ENCODE measurements at places on chromosomes 11 and 22. TPM values are rescaled to one million over a fixed set of nuclear protein-coding genes. Genes with fewer than 3 reads are reported as not detected.
A peak's percentile ranks its signal among the peaks of the same experiment; 100 is the strongest.

Gene PNPLA5
- not detected for total RNA-seq

Gene TYMP
- total RNA-seq = 163 TPM

DNA sequence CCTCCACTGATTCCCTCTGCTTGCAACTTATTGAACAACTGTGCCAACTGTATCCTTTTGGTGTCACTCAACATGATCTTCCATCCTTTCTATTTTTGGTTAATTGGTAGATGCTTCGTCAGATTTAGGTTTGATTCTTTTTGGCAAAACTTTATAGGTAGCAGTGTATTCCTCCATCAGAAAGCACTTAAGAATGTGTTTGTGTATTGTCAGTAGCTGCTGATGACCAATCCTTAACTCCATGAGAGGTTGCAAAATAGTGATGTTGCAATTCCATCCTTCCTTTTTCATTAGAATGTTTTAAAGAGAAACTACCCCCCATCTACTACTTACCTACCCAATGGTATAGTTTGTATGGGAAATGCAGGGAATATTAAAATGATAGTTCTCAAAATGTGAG, 22.1 kb downstream of the FAM76B start:
- DNase-seq = no peak
- H3K27me3 ChIP-seq = no peaks in the 10 kb centered on the region
- no peaks in the 10 kb centered on the region for H3K4me1 ChIP-seq
- no peak overlapping the region for H3K4me3 ChIP-seq
- no peak overlapping the region for H3K27ac ChIP-seq

GRCh38 chr11:15199693-15200092, 85.0 kb downstream of the INSC start:
- H3K36me3 ChIP-seq = no peaks in the 10 kb centered on the region
- peak overlapping the region; percentile 18 for H3K27ac ChIP-seq

GRCh38 chr11:119903389-119903788, 174.4 kb upstream of the NECTIN1 start:
- H3K4me1 ChIP-seq = peaks cover 4% of the 10 kb centered on the region
- H3K36me3 ChIP-seq = no peaks in the 10 kb centered on the region
- no peaks in the 10 kb centered on the region for H3K27me3 ChIP-seq
- no peak for DNase-seq

DNA sequence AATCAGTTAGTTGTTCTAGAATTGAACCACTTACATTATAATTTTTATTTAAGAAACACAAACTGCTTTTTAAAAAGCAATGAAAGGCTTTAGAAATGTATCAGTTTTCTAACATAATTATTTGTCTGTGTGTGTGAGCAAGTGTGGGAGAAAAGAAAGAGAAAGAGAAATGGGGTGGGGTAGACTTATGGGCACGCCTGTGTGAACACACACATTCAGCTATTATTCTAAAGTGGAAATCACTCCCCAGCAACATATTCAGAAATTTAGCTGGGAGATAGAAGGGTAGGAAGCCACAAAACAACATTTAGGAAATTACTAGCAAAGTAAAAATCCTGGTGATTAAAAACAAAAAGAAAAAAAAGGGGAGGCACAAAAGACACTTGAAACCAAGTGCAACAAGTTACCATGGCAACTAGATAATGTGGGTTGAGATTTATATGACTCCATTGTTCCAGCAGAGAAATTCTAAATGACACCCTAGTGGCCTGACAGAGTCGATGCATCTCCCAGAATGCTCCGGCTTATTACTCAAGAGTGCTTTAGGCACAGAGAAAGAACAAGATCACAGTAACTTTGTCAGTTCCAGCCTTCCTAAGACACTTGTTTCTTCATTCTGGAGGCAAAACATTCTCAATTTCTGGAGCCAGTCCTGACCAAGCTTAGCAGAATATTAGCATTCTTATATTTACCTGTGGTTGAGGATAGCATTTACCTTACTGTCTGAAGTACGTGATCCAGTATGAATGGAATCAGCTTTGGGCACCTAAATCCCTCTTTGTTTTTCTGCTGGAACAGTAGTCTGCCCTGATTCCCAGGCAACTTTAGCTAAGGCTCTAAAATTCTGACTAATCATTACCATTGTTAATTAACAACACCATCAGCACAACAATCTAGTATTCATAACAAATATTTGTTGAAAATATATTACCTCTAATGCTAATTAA, 444.4 kb downstream of the DLG2 start:
- no peak for DNase-seq
- H3K4me1 ChIP-seq = no peaks in the 10 kb centered on the region
- no peak overlapping the region for H3K27ac ChIP-seq
- H3K4me3 ChIP-seq = no peak overlapping the region
- no peaks in the 10 kb centered on the region for H3K36me3 ChIP-seq

DNA sequence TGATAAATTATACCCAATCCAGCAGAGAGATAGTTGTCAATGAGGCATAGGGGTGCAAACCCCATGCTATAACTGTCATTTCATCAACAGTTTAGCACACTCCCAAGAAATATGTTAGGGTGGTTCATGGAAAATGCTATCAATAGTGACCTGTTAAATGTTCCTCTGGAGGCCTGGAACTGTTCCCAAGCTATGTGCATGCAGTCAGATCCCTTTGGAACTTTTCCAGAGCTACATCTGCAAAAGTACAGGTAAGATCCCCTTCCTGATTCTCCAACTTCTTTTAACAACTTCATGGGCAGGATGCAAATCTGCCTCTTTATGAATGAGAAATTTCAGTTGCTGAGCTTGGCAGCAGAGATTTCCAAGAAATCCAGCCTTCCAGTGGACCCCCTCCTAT, 27.2 kb downstream of the ABTB2 start:
- no peak overlapping the region for H3K27ac ChIP-seq
- no peaks in the 10 kb centered on the region for H3K36me3 ChIP-seq
- peaks cover 34% of the 10 kb centered on the region for H3K4me1 ChIP-seq
- no peak overlapping the region for H3K4me3 ChIP-seq
- no peak for DNase-seq
- H3K27me3 ChIP-seq = no peaks in the 10 kb centered on the region

- H3K4me1 ChIP-seq = peaks cover 24% of the 10 kb centered on the region
- H3K4me3 ChIP-seq = peak overlapping the region; percentile 38
- H3K27me3 ChIP-seq = no peaks in the 10 kb centered on the region
- DNase-seq = no peak
These were observed 2.0 kb downstream of the SCARF2 start for GRCh38 chr22:20435436-20436306.
